ENCODE measurements at places on chromosomes 12 and 14.

- DNase-seq = no peak
These were observed 427 bp downstream of the SLC6A12 start for GRCh38 chr12:213527-213932.

- no peak for DNase-seq
These were observed 21.0 kb upstream of the RNASE2 start for GRCh38 chr14:20934148-20934762.

DNA sequence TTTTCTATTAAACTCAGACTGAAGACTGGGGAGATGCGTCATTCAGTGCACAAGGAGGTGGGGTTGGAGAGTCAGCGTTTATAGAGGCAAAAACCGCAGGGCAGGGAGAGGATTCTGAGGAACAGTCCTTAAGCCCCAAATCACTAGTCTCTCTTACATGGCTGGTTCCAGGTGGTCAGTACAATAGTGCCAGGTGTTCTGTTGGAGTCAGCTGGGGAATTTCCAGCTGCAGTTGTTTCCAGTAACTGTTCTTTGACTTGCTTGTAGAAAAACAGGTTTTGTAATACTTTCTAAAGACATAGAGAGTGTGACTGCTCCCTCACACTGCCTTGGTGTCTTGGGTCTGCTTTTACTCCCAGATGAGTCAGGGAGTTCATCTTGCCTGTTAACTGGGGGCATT lies 192.2 kb downstream of the TMTC3 start:
- peak; percentile 48 for DNase-seq

- no peak for DNase-seq
These were observed 101.6 kb upstream of the KRAS start for GRCh38 chr12:25352083-25352918.

GRCh38 chr14:57889245-57889644 lies 23.4 kb upstream of the SLC35F4 start:
- peak; percentile 13 for DNase-seq

- DNase-seq = peak; percentile 59
These were observed at the start of gene MMP14 for GRCh38 chr14:22836301-22837113. MMP14 (plus strand) TSS chr14:22836585; CDS start chr14:22836818, 233 bp downstream.

DNA sequence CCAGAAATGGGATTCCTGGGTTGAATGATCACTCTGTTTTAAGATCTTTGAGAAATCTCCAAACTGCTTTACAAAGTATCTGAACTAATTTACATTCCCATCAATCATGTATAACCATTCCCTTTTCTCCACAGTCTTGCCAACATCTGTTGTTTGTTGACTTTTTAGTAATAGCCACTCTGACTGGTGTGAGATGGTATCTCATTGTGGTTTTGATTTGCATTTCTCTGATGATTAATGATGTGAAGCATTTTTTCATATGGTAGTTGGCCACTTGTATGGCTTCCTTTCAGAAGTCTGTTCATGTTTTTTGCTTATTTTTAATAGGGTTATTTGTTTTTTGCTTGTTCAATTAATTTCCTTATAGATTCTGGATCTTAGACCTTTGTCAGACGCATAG lies 211.8 kb upstream of the AVPR1A start:
- DNase-seq = no peak

DNA sequence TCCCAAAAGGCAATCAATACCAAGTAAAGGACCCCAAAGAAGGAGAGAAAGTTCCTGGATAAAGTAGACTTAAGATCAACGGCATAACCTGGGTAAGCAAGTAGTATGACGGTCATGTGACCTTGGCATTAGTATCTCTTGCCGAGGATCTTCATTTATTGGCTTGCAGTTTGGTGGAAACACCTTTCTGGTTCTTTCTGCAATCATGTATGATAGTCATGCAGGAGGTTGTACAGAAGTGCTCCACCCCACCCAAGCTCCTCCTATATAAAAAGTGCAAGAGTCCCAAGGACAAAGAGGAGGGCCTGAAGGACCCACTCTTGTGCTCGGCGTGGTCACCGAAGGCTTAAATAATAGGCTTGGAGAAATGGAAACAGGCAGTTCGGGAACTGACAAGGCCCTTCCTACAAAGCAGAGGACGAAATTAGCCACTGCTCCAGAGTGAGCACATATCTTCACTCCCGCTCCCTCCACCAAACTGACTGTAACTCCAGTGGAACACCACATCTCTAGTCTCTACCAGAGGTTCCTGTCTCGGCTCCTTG lies 750 bp downstream of the CS start:
- no peak for DNase-seq

GRCh38 chr14:93997916-93998870 lies 1.1 kb downstream of the CCDC197 start:
- DNase-seq = no peak

DNA sequence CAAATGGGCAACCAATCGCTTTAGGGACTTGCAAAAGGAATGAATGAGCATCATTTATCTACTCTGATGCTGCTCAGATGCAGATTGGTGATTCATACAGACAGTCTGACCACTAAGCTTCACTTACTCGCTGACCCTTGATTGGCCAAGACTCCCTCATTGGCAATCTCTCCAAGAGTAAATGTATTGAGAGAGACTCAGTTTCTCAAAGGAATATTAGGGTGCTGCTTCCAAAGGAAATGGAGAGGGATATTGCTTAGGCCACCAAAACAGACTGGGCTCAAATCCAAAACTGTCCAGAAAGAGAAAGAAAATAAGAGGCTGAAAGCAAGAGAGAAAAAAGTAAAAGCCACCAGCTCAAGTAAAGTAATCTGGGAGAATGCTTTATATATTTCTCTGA lies 785.2 kb downstream of the GALC start:
- DNase-seq = no peak

DNA sequence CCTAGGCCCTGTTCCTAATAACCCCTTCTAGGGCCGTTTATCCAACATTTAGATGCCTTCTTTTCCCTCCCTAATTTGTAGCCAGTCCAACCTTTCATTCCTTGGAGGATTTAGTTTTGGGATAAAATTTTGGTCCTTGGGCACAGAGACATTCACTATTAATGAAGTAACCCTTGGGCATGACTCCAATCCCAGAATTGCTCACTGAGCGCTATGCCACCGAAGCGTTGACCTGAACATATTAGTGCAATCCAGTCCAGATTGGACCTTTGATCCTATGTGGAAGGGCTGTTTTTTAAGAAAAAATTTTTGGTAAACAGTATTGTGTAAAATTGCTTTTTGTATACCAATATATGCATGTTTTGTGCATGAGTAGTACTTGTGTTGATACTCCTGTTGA lies 10.0 kb downstream of the DACT1 start:
- DNase-seq = no peak

DNA sequence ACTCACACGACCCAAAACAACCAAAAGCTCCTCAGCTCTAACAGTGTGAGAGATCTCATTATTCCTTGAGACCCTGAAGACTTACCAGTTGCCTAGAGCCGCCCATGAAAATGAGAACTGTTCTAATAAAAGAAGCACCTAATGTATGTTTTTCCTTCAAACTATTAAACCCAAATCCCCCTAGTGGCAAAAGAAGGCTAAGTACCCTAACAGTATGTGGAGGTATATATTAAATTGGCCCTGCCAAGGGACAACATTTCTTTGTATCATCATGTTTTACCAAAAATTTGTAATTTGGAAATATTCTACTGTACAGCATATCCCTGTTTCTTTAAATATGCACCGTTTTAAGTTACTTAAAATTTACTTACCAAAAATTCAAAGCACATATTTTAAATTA lies 38.0 kb upstream of the PPFIA2 start:
- DNase-seq = peak; percentile 7

DNA sequence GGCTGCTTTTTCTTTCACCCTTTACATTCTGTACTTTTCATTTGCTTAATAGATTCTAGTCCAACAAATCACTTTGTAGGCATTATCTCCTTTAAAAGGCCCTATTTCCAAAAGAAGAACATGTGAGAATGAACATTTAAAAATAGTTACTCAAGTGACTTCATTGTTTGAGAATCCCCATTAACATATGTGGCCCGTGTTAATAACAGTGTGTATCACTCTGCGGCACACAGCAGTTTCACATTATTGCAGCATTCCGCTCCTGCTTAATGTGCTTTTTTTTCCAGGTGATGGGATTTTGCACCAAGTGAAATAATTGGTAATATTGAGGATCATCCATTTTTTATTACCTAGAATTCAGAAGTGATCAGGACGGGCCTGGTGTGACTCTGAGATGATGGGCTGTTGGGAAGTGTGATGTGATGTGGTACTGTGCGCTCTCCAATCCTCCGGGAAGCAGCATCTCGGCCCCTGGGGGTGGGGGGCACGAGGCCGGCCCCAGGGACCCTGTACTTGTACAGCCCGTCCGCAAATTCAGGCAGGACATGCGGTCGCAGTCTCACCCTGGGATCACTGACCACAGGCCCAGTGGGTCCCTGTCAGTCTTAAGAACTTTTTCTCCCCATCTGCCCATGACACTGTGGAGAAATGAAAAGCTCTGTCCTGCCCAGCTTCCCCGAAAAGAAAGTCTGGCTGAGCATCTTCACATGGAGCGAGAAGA lies 32.9 kb downstream of the SLC15A4 start:
- no peak for DNase-seq

DNA sequence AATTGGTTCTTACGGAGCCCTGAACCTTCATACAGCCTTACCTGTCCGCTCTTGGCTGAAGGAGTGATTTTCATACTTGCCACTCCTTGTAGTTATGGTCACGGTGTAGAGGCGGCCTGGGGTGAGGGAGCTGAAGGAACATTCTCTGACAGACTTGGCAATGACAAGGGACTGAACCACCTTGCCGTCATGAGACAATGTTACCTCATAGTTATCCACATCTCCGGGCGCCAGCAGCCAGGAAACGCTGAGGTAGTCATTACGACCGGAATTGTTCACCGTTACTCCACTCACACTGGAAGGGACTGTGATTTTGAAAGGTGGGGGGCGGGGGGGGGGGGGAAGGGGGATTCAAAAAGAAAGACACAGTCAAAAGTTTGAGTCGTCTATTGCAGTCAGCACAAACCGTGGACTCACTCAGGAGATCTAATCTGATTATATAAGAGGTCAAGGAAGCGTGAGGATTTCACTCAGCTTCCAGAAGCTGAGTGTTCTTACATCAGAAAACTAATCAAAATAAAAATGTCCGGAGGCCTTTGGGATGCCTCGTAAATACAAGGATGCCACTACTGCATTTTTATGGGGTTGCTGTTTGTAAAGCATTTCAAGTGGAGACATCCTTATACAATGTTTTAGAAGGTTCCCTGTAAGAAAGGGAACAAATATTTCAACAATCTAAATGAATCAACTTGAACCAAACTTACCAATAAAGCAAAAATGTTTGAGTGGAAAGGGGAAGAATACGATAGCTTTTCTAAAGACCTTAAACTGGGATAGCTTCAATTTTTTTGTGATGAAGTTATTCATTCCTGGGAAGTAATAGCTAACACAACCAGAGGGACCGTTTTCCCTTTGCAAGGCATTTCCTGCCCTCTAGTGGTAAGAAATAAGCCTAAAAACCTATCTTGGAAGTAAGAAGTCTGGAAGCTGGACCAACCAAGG lies 60.6 kb downstream of the PTPRB start:
- peak; percentile 61 for DNase-seq

- no peak for DNase-seq
These were observed 32.3 kb upstream of the OR10A7 start for GRCh38 chr12:55188573-55188972.

- no peak for DNase-seq
These were observed 202.2 kb downstream of the ATP23 start for GRCh38 chr12:58143498-58143995.

DNA sequence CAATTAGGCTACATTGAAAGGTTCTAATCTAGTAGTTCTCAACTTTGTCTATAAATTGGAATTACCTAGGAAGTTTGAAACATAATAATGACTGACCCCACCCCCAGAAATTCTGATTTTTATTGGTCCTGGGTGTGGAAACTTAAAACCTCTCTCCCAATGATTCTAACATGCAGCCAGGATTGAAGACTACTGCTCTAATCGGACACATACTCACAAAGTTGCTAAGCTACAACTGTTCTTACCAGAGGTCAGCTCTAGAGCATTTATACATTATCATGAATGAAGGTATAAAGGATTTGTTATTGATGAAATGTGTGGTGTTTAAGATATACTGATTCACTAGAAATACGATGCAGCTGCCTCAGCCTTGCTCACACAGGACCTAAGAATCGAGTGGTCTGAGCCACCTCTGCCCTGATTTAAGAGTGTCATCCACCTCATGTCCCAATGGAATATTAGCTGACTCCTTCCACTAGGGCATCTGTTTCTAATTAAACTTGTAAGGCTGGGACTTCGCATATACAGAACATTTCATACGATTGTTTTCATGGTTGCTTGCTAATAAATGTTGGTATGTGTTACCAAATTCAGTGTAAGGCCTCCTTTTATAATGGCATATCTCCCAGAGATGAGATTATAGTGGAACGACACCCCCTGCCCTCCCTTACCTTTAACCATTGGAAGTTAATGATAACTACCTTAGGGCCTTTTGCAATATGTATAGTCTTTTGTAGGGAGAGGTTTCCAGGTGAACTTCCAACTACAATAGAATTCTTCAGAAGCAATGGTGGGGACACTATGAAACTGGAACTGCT lies 410.8 kb upstream of the PDE3A start:
- DNase-seq = no peak

DNA sequence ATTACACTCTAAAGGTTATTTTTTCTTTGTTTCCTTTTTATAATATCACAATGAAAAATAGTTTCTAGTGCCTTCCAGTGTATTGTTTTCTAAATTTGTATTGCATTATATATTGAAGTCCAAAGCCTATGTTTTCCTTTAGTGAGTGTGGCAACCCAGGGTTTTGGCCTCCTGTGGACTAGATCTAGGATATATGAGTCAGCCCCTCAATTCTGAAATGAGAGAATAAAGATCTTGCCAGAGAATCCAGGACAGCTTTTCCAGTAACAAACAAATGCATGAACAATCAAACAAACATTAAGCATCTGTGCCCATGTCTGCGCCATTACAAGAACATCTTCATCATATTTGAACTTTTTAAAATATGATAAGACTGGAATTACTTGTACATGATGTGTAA lies 70.7 kb upstream of the SSTR1 start:
- DNase-seq = no peak

DNA sequence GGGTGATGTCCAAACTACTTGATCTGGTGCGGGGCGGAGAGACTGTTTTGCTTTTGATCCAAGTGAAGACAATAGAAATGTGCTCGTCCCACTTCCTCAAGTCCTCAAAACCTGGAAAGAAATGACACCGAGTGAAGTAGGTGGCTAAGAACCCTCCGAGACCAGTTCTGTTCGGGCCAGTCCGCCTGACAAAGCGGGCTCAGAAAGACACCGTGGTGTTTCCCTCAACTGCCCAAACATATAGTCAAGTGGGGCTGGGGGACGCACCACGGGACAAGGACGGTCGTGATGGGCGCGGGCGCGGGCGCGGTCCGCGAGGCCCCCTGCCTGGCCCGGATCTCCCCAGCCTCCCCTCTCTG lies 1.6 kb downstream of the PHLDA1 start:
- DNase-seq = no peak

DNA sequence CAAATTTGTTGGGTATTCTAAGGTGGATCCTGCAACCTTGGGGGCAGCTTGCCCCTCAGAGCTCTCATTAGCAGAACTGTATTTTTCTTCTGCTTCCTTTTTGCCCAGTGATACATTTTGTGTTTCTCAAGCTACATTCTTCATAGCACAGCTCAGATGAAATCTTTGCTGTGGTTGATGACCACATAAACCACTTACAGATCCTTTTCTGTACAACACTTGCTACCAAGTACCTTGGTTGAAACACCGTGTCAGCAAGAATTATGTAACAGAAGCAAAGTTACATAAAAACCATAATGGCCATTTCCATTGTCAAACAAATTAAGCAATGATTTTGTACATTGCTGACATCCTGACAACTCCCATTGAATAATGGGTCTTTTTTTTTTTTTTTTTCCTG lies 9.7 kb upstream of the PLBD1 start:
- DNase-seq = no peak

GRCh38 chr12:67364228-67364627 lies 95.1 kb downstream of the CAND1 start:
- no peak for DNase-seq

GRCh38 chr12:99611599-99611998 lies 36.0 kb upstream of the GARIN6 start:
- no peak for DNase-seq
